Effector memory CD8-positive, alpha-beta T cell (primary cell): ENCODE measurements at places on chromosomes 7 and 10.

- no peak for DNase-seq
Measured at GRCh38 chr7:101901661-101902491, 84.5 kb downstream of the CUX1 start.

DNA sequence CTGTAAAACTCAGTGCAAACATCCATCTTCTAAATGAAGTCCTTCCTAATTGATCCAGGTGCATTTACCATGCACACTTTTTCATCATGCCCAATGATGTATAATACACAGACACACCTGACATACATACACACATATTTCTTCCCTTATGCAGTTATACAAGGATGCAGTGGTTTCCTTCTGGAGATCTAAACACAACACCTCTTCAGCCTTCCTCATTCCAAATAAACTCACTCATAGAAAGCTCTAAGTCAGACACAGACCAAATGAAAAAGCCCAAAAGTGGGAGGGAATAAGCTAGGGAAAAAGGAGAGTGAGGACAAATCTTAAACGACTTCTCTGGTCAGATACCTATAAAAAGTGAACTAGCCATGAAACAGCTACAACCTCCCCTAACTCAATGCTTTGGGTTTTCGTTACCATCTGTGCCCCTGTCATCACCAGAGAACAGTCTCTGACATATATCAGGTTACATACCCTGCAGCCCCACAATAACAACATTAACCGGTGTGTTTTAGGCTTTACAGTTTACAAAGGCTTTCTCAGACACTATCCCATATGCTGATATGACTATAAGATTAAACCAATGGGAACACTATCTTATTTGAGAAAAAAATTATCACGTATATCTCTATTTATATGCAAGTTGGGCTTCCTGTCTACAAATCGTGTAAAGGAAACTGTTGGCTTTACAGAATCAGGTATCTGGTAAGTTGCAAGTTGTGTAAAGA lies 675.2 kb downstream of the PHTF2 start:
- DNase-seq, result no peak

DNA sequence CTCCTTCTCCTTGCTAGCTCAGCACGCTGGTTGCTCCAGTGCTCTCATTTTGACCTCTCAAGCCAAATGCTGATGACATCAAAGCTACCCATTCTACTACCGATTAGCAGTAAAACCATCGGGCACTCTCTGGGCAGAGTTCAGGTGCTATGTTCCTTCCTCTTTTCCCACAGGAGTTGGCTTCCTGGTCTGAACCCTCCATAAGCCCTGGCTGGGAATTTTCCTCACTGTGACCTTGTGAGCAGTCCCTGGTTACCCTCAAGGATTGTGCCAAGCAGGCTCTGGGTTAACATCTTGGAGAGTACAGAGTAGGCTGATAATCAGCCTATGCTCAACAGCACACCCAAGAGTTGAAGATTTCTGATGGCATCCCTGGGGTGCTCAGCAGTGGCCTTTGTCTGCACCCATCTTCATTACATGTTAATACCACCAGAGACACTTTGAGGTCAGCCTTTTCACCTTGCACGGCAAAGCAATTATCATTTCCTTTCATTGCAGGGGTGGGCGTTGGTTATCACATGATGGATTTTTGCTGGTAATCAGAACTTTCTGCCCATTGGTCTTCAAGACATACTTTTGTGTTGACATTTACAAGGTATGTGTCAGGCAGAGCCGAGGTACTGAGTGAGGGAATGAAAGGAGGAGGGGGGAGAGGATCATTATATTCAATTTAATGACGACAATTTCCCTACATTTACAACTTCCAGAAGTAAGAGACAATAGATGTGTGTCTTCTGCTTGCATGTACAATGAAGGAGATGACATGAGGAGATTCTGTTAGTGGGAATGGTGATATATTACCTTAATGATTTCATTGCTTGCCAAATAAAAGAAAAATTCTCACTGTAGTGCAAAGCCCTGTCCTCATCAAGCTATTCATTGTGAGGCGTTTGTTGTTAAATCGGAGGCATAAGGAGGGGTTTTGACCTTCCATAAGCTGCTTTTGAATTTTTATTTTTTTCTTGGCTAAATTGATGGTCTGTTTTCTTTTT lies 452.0 kb downstream of the LRMDA start:
- no peak for DNase-seq

DNA sequence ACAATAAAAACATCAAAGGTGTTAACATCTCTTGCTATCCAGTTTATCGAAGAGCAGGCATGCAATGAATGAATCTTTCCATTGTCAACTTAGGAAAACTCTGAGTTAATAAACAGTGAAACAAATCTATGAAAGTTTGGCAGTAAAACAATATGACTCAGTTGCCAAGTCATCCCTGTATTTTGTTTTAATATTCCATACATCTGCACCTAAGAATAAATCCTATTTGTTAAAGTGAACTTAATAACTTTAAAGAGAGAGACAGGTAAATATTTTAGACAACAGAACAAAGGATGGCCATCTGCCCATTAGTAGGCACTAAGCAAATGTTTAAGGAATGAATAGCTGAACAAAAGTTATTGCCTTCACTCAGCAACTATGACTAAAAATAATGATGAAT lies 700.5 kb upstream of the CELF2 start:
- DNase-seq, result no peak

- no peak for DNase-seq
Measured at GRCh38 chr7:3732395-3733005, 431.4 kb downstream of the SDK1 start.

- no peak for DNase-seq
Measured at GRCh38 chr10:112176543-112176942, 7.0 kb downstream of the GPAM start.

DNA sequence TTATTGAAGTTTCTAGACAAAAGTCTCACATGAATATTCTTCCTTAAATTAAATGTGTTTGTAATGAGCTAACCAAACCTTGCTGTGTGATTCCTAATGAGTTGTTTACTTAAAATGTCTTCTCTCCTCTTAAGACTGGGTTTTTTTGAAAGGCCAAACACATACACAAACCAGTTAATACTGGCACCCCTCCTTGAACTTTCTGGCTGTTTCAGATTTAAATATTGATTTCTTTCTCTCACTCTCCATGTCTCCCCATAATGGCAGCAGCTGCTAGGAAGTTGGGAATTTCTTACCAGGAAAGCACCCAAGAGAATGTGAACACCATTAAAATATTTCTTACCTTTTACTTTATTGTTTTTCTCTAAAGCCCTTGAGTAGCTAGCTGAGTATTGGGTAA lies 11.4 kb upstream of the PTN start:
- DNase-seq, result no peak

DNA sequence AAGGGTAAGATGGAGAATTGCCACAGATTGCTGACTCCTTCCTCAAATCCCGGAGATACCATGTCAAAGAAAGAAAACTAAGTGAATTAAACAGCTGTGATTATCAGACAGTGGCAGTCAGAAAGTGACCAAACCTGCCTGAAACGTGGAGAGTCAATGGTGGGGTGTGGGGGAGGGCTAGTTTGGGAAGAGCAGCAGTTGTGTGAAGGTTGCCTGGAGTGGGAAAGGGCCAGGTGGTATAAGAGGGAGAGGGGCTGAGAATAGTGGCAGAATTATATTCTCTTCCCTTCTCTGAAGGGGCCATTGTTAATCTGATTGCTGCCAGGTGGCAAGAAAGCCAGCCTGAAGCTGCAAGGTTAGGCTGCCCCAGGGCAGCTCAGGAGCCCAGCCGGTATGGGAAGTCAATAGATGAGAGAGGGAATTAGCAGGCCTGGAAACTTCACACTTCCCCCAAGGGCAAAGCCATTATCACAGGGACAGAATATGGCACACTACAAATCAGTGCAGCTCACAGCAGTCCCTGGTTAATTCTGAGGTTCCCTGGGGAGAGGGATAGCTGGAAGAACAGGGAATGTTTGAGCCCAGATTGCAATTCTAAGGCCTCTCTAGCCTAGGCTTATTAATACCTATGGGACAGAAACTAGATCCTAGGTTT lies 83.9 kb upstream of the ITGB1 start:
- DNase-seq, result no peak

- DNase-seq, result no peak
Measured at GRCh38 chr7:32522746-32523530, 27.6 kb downstream of the AVL9 start.

- DNase-seq, result no peak
Measured at GRCh38 chr7:106073701-106074100, 38.4 kb downstream of the SYPL1 start.

- no peak for DNase-seq
Measured at GRCh38 chr10:10855151-10855581, 162.5 kb upstream of the CELF2 start.

DNA sequence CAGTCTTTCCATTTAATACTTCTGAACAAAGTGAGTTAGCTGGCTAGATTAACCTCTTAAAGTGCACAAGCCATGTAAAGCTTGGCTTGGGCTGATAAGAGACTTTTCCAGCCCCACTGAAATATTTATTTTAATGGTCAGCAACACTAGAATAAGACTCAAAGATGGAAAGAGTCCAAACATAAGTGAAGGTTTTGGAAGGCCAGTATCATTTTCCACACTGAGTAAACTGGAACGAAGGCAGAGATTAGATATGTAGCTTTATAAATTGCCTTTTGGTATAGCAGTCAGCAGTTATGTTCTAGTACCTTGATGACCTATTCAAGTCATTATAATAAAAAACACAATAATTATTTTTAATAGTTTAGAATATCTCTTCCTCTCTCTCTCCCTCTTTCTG lies 102.2 kb downstream of the HDAC9 start:
- no peak for DNase-seq

- DNase-seq, result no peak
Measured at GRCh38 chr7:145293754-145294153, 457.9 kb upstream of the TPK1 start.

GRCh38 chr7:135192914-135193536 lies 18.3 kb downstream of the WDR91 start:
- DNase-seq, result no peak

GRCh38 chr7:132291481-132291880 lies 284.8 kb downstream of the PLXNA4 start:
- DNase-seq, result no peak

DNA sequence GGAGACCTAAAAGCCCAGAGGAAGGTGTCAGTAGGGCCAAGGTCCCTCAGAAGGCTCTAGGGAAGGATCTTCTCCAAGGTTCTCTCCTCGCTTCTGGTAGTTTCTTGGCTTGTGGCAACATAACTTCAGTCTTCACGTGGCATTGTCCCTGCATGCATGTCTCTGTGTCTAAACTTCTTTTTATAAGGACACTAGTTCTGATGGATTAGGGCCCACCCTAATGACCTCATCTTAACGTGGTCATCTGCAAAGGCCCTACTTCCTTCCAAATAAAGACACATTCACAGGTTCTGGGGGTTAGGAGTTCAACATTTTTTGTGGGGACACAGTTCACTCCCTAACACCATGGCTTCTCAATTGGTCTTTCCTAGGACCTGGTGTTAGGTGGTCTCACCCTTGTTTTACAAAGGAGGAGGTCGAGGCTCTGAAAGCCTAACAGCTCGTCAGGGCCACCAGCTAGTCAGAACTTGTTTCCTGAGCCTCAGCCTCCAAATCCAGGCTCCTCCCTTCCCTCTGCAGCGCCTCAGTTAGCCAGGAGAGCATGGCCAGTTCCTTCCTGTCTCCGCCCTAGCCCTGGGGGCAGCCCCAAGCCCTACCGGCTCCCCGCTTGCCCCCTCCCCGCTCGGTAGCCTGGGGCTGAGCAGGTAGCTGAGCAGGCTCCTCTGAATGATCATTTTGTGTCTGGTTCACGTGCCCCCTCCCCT lies 109.7 kb upstream of the PPIF start:
- DNase-seq, result no peak

GRCh38 chr7:55276572-55277295 lies 88.4 kb upstream of the LANCL2 start:
- DNase-seq, result no peak

GRCh38 chr10:5447611-5448071 lies 35.3 kb downstream of the NET1 start:
- no peak for DNase-seq

GRCh38 chr10:77300682-77301302 lies 336.8 kb downstream of the KCNMA1 start:
- no peak for DNase-seq

- DNase-seq, result no peak
Measured at GRCh38 chr7:8261711-8262695, at the start of gene ICA1. TSS of gene ICA1 (minus strand) at chr7:8262167. CDS start at chr7:8235926, 26,241 bp downstream.

DNA sequence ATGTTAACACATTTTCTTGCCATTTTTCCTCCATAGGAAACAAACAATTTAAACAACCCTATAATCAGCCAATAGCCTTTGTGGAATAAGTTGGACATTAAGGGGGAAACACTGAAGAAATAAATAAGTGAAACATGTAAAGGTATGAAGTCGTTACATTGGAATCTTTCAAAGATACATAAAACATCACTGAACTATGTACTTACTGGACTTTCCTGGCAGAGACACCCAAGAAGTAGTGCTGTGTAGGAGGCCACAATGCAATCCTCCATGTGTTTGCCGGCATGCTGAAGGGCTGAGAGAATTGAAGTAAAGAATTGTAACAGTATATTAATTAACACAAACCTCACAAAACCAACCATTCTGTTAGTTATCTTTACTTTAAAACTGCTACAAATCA lies 76.5 kb upstream of the GRID1 start:
- no peak for DNase-seq

- DNase-seq, result no peak
Measured at GRCh38 chr7:112779667-112780066, 10.5 kb downstream of the TMEM168 start.

DNA sequence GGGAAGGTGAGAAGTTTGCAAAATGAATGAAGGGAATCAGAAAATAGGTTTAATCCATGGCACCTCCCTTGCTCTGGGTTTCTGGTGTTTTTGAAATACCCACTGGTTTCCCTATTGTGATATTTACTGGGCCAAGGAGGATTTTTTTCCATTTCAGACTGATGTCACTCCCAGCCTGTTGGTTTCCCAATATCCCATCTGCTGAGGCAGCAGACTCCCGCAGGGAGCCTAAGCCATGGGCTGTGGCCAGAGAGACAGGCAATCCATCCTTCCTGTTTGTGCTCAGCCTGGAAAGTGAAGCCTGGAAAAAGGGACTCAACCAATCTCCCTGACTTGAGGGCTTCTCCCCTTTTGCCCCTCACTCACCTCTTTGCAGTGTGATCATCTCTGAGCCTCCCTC lies 22.8 kb downstream of the FAM107B start:
- no peak for DNase-seq

DNA sequence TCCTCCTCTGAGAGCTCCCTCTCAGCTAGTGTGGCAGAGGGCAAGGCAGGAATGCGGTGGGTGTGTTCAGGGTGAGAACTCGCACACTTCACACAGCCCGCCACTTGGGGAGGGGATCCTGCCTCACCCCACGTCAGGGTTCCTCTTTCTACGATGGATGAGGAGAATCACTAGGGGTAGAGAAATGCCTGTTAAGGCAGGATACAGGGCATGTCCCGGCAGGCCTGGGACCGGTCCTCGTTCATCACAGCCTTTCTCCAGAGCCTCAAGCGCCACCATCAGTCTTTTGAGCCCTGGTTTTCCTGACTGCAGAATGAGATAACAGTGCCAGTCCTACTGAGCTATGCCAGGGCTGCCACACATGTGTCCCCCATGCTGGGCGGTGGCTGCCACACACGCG lies 546.7 kb upstream of the ADARB2 start:
- DNase-seq, result no peak

- DNase-seq, result no peak
Measured at GRCh38 chr10:3094609-3095036, 27.3 kb downstream of the PFKP start.

- DNase-seq, result no peak
Measured at GRCh38 chr10:110481919-110482318, 15.8 kb upstream of the DUSP5 start.

- DNase-seq, result no peak
Measured at GRCh38 chr10:12717981-12718707, 283.4 kb downstream of the CCDC3 start.
